Activated gamma-delta T cell (primary cell): ENCODE measurements at places on chromosomes 16 and 17.
A peak's percentile ranks its signal among the peaks of the same experiment; 100 is the strongest.

GRCh38 chr16:87832137-87832527 lies 37.2 kb downstream of the SLC7A5 start:
- no peak for DNase-seq

DNA sequence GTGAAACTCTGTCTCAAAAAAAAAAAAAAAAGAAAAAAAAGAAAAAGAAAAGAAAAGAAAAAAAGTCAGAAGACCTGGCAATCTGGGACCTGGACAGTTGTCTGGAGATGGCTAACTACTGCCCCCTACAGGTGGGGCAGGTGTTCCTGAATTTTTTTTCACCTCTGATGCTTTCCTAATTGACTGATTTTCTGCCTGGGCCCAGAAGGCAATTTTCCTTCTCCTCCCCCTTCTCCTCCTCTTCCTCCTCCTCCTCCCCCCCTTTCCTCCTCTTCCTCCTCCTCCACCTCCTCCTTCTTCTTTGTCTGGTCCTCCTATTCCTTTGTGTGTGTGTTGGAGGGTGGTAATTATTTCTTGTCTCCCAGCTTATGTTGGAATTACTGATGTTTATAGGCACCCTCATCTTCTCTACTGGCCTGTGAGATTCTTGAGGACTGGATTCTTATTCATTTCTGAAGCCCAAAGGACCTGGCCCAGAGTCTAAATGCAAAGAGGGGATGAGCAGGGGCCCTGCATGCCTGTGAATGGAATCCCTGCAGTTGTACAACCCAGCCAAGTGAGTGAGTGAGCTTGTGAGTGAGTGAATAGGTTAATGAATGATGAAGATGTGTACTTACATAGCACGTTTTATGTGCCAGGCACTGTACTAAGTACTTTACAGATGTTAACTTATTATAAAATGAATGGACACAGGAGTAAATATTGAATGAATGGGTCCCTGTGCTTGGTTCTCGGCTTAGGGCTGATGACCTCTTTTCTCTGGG lies 26.9 kb downstream of the IRX5 start:
- no peak for DNase-seq

DNA sequence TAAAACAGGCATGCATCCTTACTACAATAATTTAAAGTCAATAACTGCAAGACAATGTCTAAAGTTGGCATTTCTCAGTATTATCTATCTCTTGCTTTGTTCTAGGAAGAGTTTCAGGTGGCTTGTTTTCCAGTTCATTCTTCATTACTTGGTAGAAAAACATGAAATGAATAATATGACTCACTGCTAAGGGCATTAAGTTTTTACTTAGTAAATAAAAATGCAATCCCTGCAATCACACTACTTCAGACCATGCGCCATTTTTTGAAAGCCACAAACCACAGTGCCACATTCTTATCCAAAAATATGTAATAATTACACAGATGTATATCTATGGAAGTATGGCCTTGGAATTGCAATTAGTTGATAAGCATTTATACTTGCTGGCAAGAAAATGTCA lies 55.4 kb downstream of the CREBBP start:
- no peak for DNase-seq

- DNase-seq = no peak
Measured at GRCh38 chr17:7859028-7859427, 1.2 kb downstream of the CYB5D1 start.

GRCh38 chr17:30000001-30000754 lies 58.7 kb downstream of the EFCAB5 start:
- DNase-seq = no peak

- DNase-seq = no peak
Measured at GRCh38 chr17:57834146-57834741, 15.6 kb downstream of the MRPS23 start.

- peak; percentile 51 for DNase-seq
Measured at GRCh38 chr17:40320756-40321523, 12.0 kb downstream of the RARA start.

DNA sequence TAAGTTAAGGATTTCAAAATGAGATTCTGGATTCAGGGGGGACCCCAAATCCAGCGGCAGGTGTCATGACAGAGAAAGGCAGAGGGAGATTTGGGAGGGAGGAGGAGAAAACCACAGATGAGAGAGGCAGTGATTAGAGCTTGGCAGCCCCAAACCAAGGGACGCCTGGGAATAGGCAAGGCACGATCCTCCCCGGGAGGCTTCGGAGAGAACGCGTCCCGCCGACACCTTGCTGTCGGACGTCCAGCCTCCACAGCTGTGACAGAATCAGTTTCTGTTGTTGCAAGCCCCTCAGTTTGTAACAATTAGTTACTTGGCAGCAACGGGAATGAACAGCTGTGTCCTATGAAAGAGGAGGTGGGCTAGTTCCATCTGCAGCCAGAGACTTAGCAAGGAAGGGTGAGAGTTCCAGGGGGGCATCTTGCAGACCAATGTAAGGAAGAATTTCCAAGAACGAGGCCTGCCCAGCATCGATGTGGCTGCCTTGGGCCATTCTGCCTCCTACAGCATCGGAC lies 110.7 kb upstream of the SDK2 start:
- DNase-seq = no peak

- DNase-seq = no peak
Measured at GRCh38 chr17:68579194-68579927, 21.8 kb downstream of the FAM20A start.

DNA sequence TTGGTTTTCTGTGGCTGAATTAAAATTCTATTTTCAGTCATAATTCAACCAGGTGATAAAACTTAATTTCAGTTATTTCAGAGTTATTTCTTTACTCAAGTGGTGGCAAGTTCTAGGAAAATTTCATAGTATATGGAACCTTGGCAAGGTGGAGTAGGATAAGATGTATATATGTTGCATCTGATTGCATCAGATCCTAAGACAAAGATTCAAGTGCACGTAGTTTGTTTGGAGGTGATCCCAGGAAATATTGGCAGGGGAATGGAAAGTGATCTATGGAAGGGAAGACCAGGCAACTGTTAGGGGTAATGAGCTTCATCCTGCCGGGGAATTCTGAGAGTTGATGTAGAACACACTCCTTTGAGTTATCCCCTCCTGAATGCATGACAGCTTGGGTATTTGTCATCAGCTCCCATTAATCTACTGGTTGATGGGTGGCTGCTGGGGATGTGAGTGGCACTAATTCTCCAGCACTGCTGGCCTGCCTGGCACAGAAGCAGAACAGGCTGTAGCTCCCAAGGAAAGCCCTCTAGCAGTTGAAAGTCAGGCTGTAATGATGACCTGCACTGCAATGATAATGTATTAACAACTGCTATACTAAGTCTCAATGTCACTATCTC lies 52.2 kb upstream of the TOM1L1 start:
- DNase-seq = no peak

DNA sequence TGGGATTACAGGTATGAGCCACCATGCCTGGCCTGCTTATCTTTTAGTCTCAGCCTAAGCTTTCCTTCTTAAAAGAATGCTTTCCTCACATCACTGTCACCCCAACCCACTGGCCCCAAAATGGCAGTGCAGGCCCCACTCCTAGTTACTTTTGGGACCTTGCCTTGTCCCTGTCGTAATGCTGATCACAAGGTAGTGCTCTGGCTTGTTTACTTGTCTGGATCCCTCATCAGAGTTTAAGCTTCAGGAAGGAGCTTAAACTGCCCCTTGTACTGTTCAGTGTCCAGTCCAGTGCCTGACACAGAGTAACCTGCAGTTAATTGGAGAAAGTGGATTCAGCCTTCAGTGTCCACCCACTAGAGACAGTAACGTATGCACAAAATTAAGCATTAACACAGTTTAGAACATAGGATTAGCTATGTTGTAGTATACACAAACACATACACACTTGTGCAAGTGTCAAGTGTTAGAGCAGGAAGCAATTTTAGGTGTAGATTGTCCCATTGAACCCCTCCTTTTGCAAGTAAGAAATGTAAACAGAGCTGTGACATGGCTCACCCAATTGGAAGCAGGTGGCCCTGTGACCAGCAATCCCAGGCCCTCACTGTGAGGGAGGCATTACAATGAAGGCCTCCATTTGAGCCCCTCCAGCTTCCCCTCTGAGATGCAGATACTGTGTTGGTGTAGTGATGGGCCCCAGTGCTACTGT lies 44.2 kb downstream of the LDHD start:
- DNase-seq = no peak

- no peak for DNase-seq
Measured at GRCh38 chr16:83365166-83365565, 442.6 kb upstream of the HSBP1 start.

DNA sequence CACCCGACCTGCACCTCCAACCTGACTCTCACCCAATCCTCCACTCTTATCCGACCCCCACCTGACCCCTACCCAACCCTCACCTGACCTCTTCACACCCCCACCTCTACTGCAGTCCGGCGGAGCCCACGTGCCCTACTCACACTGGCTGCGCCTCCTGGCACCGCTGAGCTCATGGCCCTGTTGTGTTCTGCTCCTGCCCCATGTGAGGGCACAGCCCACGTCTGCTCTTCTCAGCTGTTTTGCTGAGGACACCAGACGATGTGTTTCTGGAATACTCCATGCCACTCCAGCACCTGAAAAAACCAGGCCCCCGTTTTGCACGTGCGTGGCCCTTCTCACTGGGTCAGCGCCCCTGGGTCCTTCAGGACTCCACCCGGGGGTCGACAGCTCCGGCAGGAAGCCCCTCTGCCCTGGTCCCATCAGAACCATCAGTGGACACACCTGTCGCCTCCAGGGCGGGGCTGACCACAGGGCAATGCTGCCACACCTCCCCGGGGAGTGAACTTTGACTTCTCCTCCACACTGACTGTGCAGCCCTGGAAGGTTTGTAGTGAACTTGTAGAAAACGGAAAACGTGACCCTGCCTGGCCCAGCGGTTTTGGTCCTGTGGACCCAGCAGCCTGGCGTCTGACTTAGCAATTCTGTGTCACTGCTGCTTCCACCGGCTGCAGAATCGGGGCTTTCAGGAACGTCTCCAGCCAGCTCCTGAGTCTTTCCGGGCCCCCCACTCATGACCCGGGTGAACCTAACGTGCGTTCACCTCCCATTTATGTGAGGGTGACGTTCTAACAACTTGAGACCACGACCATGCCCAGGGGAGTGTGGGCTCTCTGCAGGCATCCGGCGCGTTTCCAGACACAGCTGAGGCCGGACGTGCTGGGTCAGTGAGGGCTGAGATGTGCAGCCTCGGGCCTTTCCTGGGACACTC lies 5.7 kb upstream of the RAB40B start:
- DNase-seq = no peak

DNA sequence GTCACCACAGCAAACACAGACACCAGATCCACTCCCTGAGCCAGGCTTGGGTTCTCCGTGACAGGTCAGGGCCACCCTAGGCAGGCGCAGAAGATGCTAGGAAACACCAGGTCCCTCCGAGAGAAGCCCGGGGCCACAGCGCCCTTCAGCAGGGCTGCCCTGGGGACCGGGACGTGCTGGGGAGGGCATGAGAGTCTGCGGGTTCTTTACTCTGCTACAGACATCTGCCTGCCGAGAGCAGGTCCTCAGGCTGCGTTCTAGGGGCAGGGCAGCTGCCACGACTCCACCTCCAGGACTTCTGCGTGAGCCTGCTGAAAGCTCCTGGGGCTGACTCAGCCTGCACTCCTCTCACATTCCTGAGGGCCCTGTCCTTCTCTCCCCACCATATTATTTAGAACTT lies 11.4 kb downstream of the MYLK3 start:
- DNase-seq = no peak

DNA sequence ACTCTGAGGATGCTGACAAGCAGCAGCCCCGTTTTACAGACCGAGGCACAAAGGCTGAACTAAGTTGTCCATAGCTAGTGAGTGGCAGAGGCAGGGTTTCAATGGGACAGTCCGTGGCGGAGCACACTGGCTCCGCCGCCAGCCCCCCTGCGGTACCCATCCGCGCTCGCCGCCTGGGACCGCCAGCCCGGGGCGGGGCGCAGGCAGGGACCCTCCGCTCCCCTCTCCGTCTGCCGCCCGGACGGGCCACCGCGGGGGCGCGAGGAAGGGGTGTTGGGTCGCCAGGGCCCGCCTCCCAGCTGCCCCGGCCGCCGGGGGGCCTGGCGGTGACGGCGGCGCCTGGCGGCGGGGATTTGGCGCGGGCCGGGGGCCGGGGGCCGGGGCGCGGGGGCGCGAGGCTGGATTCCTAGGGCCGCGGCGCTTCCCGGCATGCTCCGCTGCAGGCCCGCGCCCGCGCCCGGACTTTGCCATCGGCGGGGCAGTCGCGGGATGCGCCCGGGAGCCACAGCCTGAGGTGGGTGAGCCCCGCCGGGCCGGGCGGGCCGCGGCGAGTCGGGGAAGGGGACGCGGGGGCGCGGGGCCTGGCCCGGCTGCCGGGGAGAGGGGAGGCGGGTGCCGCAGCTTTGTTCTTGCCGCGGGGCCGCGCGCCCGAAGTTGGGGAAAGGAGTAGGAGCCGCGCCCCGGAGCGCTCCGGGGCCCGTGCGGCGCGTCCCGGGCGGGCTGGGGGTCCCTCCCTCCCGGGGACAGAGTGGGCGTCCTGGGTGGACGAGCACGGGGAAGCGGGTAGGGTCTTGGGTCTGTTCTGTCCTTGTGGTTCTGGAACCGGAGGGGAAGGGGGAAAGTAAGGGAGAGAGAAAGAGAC lies at the start of gene TMEM98:
Gene TMEM98, plus strand, starts transcription at position 430 of the 862 bp plus-strand sequence. CDS start 3,376 bp downstream, outside the sequence.
- no peak for DNase-seq

DNA sequence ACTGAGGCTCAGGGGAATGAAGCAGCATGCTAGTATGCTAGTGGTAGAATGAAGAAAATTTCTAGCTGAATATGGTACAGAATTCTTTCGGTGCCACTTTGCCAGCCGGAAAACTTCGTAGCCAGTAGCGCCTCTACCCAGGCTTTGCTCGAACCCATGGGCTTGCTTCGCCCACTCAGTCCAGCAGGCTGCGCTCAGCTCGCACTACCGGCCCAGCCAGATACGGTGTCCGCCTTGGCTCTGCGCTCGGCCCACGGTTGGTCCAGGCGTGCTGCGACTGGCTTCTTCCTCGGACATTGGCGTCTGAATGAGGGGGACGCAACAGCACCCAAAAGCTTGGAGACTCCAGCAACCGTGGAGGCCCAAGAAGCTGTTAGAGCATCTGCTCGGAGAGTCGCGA lies 372.5 kb upstream of the CDH8 start:
- DNase-seq = no peak

DNA sequence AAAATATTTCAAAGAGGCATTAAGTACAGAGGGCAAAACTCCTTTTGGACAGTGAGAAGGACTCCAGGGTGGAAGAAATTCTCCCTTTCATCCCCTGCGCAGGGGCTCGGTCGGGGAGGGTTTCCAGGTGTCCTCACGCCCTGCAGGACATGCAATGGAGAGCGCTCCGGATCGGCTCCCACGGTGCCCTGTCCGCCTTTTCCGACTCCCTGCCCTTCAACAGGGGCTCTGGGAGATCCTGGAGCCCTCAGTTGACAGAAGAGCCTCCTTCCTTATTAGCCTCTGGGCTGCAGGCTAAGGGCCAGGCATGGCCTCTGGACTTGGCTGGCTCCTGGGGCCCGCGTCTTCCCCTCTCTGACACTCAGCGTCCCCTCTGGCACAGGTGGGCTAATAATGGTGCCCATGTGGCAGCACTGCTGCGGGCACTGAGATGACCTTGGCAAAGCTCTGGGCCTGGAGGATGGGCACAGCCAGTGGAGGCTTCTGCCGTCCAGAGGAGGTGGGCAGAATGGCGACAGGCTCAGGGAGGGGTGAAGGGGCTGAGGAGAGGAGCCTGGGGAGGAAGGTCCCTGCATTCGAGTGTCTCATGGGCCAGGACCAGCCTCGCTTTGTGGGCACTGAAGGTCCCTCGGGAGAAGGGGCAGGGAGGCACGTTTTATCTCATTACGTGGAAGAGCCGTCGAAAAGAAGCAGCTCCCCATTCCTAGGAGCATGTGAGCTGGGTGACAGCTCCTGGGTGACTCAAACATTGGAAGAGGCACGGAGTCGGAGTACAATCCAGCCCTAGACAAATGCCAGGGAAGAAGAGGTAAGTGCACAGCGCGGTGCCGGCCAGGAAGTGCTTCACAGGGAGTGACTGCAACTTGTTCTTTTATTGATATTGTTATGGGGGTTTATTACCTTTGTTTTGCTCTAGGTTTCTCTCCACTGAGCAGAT lies 161.7 kb downstream of the IRF8 start:
- DNase-seq = no peak
